ENCODE measurements at places on chromosomes 5 and 9. TPM values are rescaled to one million over a fixed set of nuclear protein-coding genes. Genes with fewer than 3 reads are reported as not detected.
A peak's percentile ranks its signal among the peaks of the same experiment; 100 is the strongest.

- H3K27ac ChIP-seq: peak overlapping the region; percentile 98
- H3K4me1 ChIP-seq: peaks cover 48% of the 10 kb centered on the region
- DNase-seq: no peak
Measured at GRCh38 chr5:138349852-138350562, 2.5 kb upstream of the KDM3B start.

DNA sequence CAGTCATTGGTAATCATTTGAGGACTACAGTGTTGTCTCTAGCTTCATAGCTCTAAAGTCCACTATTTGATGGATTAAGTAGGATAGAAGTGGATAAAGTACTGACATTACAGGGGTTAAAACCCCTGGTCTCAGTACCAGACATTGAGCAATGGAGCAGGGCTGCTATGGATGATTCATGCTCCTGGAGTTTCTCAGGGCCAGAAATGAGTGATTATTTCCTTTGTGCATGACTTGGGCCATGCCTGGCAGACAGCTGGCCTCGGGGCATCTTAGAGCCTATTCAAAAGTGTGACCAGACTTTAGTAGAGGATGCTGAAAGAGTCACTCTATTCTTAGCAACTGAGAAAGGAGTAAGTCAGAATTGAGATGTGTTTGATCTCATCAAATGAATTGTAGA is 350.7 kb upstream of the TLE4 start:
- DNase-seq: no peak
- H3K4me1 ChIP-seq: no peaks in the 10 kb centered on the region
- no peak overlapping the region for H3K4me3 ChIP-seq
- no peak overlapping the region for H3K27ac ChIP-seq

The RNF44 gene
- total RNA-seq: 21.7 TPM

- DNase-seq: no peak
- no peak overlapping the region for H3K4me3 ChIP-seq
- no peak overlapping the region for H3K27ac ChIP-seq
- no peaks in the 10 kb centered on the region for H3K36me3 ChIP-seq
Measured at GRCh38 chr5:101431201-101431600, 528.1 kb upstream of the ST8SIA4 start.

GRCh38 chr5:138275379-138275782 is 960 bp upstream of the GFRA3 start:
- DNase-seq: no peak
- no peak overlapping the region for H3K4me3 ChIP-seq
- H3K27me3 ChIP-seq: peaks cover 23% of the 10 kb centered on the region

The TMEFF1 gene
- total RNA-seq: not detected

DNA sequence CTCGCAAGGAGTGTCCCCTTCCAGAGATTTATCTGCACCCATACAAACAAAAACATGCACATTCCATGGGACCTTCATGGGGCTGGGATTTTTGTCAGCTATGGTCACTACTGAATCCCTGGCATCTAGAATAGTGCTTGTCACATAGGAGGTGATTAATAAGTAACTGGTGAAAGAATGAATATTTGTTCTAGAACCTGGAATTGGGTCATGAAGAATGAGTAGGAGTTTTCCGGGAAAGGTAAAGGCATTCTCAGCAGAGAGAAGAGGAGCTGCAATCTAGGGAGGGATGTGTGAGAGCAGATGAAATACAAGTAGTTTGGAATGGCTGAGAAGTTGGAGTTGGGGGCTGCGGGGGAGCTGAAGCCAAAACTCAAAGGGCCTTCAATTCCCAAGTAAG is 2.8 kb upstream of the LMAN2 start:
- no peak overlapping the region for H3K4me3 ChIP-seq
- no peak overlapping the region for H3K27ac ChIP-seq
- H3K27me3 ChIP-seq: no peaks in the 10 kb centered on the region

DNA sequence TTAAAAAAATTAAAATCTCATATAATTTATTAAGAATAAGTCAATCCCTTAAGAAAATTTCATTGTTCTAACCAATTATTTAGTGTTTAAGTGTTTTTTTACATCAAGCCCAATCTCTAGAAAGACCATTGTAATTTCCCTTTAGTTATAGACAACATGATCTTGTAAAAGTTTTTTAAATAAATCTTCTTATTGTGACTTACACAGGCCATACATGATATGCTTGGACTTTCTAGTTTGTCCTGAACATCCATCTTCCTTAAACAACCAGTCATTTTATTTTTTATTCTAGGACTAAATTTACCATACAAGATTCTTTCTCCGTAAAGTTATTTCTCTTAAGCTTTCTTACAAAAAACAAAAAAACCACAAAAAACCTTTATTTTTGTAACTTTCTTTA is 126.5 kb upstream of the MAST4 start:
- H3K27me3 ChIP-seq: no peaks in the 10 kb centered on the region
- H3K36me3 ChIP-seq: no peaks in the 10 kb centered on the region
- no peak for DNase-seq
- H3K4me3 ChIP-seq: no peak overlapping the region

The PIP5K1B gene
- 46.4 TPM for total RNA-seq

DNA sequence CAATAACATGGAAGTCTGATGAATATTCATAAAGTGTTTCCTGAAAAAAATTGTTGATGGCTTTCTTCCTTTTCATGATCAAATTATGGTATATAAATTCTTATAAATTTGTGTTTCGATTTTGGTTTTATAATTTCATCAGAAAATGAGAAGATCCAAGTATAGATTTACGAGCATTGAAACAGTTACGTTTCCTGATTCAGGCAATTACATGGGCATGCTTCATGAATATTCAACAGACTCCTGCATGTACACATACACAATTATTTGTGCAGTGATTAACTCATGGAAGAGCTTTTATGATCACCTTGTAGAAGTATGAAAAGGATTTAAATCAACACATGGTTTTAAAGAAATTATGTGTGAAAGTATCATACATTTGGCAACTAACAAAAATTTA is 136.7 kb downstream of the MPDZ start:
- no peak for DNase-seq
- H3K4me1 ChIP-seq: peaks cover 23% of the 10 kb centered on the region
- no peaks in the 10 kb centered on the region for H3K27me3 ChIP-seq
- no peak overlapping the region for H3K4me3 ChIP-seq
- no peak overlapping the region for H3K27ac ChIP-seq
- peaks cover 17% of the 10 kb centered on the region for H3K36me3 ChIP-seq

The SERF1B gene
- total RNA-seq: 25.1 TPM

The SLC34A3 gene
- not detected for total RNA-seq

The ROR2 gene
- total RNA-seq: 0.56 TPM

DNA sequence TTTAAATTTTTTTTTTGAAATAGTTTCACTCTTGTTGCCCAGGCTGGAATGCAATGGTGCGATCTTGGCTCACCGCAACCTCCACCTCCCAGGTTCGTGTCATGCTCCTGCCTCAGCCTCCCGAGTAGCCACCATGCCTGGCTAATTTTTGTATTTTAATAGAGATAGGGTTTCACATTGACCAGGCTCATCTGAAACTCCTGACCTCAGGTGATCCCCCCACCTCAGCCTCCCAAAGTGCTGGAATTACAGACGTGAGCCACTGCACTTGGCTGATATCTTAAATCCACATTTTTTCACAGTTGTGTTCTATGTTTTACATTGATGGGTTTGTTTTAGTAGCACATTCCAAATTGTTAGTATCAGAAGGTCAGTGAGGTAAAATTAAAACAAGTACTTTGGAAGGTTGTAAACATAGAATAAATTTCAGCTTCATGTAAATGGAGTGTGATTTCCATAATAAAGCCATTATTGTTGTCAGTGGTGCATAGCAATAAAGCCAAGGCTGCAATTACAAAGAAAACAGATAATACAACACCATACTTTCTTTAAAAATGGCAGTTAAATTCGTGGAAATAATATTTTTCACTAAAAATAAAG is 287.2 kb downstream of the ARRDC3 start:
- peaks cover 7% of the 10 kb centered on the region for H3K4me1 ChIP-seq
- DNase-seq: no peak
- no peak overlapping the region for H3K4me3 ChIP-seq
- no peak overlapping the region for H3K27ac ChIP-seq

The IL31RA gene
- 1.6 TPM for total RNA-seq

DNA sequence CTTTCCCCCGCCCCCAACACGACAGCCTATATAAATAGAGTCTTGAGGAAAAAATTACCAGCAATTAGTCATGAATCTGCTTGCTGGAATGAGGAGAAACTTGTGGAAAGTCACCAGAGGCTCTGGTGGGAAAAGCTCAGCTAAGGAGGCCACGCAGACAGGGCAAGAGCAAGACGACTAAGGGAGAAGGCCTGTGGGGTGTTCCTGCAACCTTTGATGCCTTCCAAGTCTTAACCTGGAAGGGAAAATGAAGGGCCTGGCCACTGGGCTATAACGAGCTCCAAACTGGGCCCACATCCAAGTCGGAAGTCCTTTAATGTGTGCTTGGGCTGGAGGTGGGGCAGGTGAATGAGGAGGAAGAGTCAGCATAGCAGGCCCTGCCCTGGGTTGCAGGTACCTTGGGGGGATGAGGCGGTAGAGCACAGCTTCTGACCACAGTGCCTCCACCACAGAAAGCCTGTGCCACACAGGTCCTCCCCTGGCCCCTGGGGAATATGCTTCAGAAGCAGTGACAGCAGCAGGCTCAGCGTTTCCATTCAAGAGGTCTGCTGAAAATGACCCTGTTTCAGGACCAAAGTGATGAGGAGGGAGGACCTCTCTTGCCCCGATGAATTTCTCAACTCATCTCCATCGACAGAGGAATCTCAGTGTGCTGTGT is 92.8 kb upstream of the LRRTM2 start:
- H3K36me3 ChIP-seq: no peaks in the 10 kb centered on the region
- H3K4me1 ChIP-seq: peaks cover 12% of the 10 kb centered on the region
- no peak overlapping the region for H3K4me3 ChIP-seq
- DNase-seq: no peak

- H3K27ac ChIP-seq: no peak overlapping the region
- no peaks in the 10 kb centered on the region for H3K4me1 ChIP-seq
- DNase-seq: no peak
- H3K27me3 ChIP-seq: no peaks in the 10 kb centered on the region
- no peak overlapping the region for H3K4me3 ChIP-seq
Measured at GRCh38 chr5:122141751-122142150, 12.4 kb downstream of the ZNF474 start.

- peak overlapping the region; percentile 86 for H3K27ac ChIP-seq
- no peak for DNase-seq
Measured at GRCh38 chr5:178238313-178238635, 5.7 kb upstream of the PHYKPL start.

The KLHL3 gene
- total RNA-seq: 33.6 TPM

DNA sequence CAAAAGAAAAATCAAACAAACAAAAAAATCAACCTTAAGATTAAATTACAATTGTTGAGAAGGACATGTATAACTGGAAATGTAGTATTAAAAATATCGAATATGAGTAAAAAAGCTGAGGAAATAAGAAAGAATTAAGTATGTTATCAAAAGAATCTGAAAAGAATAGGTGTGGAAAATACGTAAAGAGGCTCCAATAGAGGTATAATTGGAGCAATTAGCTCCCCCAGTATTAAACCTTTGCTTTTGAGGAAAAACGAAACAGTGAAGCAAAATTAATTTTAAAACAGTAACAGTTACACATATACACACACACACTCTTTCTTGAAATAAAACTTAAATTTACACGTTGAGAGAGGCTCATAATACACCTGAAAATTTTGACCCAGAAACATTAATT is 578.7 kb upstream of the ADAMTS16 start:
- no peak overlapping the region for H3K27ac ChIP-seq
- H3K4me3 ChIP-seq: no peak overlapping the region
- no peak for DNase-seq
- no peaks in the 10 kb centered on the region for H3K36me3 ChIP-seq

GRCh38 chr9:83466877-83467276 is 71.3 kb downstream of the FRMD3 start:
- DNase-seq: no peak
- H3K36me3 ChIP-seq: no peaks in the 10 kb centered on the region
- H3K27ac ChIP-seq: peak overlapping the region; percentile 38
- peaks cover 35% of the 10 kb centered on the region for H3K4me1 ChIP-seq
- H3K27me3 ChIP-seq: no peaks in the 10 kb centered on the region

The MUSK gene
- total RNA-seq: 1.5 TPM

GRCh38 chr5:10921160-10921559 is 160.1 kb upstream of the DAP start:
- H3K27ac ChIP-seq: no peak overlapping the region
- H3K36me3 ChIP-seq: no peaks in the 10 kb centered on the region
- no peaks in the 10 kb centered on the region for H3K4me1 ChIP-seq
- DNase-seq: no peak
- no peak overlapping the region for H3K4me3 ChIP-seq
- no peaks in the 10 kb centered on the region for H3K27me3 ChIP-seq

The QRFP gene
- total RNA-seq: not detected

The CNTNAP3 gene
- total RNA-seq: 5.6 TPM

The MPDZ gene
- 100 TPM for total RNA-seq

The OTULINL gene
- 1.1 TPM for total RNA-seq

GRCh38 chr5:170312666-170313065 is 15.1 kb upstream of the LCP2 start:
- no peak for DNase-seq
- no peaks in the 10 kb centered on the region for H3K27me3 ChIP-seq
- peaks cover 25% of the 10 kb centered on the region for H3K4me1 ChIP-seq
- peak overlapping the region; percentile 83 for H3K27ac ChIP-seq
- H3K4me3 ChIP-seq: no peak overlapping the region

The ERAP2 gene
- 8.8 TPM for total RNA-seq

DNA sequence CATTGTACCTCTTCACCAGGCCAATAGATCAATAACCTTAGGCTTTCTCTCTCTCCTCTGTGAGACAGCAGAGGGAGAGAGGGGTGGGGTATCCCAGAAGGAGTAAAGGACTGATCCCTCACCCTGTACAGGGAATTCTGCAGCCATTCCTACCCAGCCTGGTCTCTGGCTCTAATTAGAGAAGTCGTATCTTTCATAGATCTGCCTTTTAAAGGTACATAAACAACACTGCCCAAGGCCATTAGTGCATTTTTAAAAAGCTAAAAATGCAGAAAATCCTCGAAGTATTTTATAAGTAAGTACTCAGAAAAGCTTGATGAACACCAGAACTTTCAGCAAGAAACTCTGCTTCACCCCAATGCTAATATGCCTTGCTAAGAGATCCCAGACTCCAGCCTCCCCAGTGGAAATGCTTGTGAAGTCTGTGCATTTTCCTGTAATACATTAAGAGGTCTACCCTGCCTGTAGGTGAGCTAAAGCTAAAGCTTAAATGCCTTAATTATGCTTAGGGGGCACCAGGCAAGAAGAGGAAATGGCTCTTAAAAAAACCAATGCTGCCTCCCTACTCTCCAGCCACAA is 200.0 kb upstream of the ANKRD55 start:
- DNase-seq: no peak
- no peaks in the 10 kb centered on the region for H3K27me3 ChIP-seq
- H3K27ac ChIP-seq: no peak overlapping the region

The ENHO gene
- total RNA-seq: 0.60 TPM

The SLC35D2 gene
- total RNA-seq: 12.3 TPM
